Gastroesophageal sphincter (tissue), 4 donors: ENCODE measurements at places on chromosomes 1 and 21. TPM values are rescaled to one million over a fixed set of nuclear protein-coding genes. Genes with fewer than 3 reads are reported as not detected.

DNA sequence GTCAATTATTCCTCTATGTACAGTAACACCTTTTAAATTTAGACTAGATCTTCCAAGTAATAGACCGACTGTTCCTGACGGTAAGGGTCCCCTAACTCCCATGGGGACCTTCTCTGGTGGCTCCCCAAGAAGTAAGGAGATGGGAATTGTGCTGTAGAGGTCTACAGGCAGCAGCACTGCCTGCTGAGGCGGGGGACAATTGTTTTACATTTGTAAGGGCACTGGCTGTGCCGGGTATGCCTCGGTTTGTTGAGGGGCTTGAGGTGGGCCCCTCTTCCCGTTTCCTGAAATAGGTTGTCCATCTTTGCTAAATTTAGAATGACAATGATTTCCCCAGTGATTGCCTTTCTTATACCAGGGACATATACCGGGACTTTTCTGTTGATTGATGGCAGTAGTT lies 13.1 kb upstream of the L1TD1 start:
- ATAC-seq = no peak

DNA sequence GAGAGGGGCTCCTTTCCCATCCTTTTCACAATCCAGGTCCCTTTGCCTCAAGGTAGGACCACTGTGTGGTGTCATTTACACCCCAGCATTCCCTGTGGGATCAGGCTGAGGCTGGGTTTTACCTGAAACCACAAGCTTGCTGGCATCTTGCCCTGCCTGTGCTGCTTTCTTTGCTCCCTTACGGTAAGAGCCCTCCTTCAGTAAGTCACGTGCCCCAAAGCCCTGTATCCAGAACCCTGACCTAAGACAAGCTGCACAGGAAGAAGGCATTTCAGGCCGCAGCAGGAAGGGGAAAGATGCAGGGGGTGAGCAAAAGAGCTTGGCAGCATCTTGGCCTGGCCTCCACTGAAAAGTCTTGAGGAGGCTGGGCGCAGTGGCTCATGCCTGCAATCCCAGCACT lies 58.4 kb downstream of the KLHDC7A start:
- no peak for ATAC-seq

- no peak for ATAC-seq
These were observed 40.6 kb downstream of the PTP4A2 start for GRCh38 chr1:31897526-31898100.

GRCh38 chr1:59418363-59419144 lies 121.7 kb downstream of the FGGY start:
- ATAC-seq = no peak

GRCh38 chr1:231147896-231148295 lies 14.0 kb upstream of the TRIM67 start:
- no peak for ATAC-seq

DNA sequence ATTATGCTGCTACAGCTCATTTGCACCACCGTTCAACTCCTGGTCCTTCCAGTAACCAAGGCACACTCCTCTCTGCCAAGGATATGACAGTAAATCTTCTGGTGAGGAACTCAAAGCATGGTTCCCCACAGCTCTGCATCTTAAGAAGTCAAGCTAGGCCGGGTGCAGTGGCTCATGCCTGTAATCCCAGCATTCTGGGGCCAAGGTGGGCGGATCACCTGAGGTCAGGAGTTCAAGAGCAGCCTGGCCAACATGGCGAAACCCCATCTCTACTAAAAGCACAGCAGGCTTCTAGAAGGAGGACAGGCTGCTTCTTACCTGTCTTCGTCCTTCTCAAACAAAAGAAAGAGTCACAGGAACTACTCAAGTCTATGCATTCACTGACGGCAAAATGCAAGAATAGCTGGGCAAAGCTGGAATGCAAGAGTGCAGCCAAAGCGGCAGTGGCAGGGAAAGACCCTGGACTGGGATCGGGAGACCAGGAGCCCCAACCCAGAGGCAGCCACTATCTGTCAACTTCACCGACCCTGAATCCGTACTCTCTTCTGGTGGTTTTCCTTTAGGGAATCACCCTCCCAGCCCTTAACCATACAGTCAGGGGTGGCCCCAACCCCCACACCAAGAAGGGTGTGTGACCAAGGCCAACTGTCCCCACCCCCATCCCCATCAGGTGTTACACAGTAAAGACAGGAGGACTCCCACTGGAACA lies 75.5 kb downstream of the NPHP4 start:
- no peak for ATAC-seq

The PLA2G2A gene
- 16.5 TPM for total RNA-seq

DNA sequence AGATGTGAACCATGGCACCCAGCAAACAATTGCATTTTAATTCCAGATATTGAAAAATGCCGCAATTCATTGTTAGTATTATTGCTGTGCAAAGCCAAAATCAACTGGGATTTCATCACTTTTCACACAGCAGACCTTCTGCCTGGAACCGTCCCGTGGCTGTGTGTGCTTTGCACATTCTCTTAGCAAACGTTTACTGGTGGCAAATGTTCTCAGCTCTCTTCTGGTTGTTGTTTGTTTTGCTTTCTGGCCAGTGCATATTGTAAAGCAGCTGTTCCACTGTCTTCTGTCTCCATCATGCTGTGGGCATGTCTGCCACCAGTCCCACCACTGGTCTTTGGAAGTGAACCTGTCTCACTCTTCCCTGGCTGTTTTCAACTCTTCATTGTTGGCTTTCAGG lies 19.8 kb upstream of the TTLL10 start:
- ATAC-seq = no peak

GRCh38 chr21:45894906-45895777 lies 86.4 kb upstream of the COL6A1 start:
- ATAC-seq = no peak

- no peak for ATAC-seq
These were observed 26.4 kb upstream of the KAZN start for GRCh38 chr1:14571810-14572767.

The NADK gene
- total RNA-seq = 73.6 TPM

DNA sequence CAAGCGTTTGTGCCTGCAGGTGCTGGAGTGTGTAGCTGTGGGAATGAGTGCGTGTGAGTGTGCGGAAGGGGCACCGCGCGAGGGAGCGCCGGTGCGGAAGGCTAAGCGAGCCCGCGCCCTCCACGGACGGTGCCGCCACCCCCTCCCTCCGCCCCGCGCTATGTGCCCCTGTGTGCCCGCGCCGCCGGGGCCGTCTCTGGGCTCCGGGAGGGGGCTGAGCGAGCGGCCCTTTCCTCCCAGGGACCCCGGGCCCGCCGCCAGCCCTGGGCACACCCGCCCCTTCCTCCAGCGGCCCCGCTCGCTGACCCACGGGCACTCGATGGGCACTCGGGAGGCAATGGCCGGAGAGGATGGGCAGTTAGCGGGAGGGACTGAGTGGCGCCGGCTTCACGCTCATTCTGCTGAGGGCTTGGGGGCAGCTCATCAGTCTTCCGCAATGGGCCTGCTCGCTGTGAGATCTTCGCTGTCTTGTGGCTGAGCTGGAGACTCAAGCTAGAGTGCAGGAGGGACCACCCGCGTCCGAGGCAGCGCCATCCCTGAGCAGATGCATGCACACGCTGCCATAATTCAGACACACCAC lies 8.6 kb upstream of the ADGRB2 start:
- no peak for ATAC-seq

The FCER1G gene
- 74.6 TPM for total RNA-seq
